Hepatocyte (in vitro differentiated cells): ENCODE measurements at places on chromosomes 4 and X. TPM values are rescaled to one million over a fixed set of nuclear protein-coding genes. Genes with fewer than 3 reads are reported as not detected.

DNA sequence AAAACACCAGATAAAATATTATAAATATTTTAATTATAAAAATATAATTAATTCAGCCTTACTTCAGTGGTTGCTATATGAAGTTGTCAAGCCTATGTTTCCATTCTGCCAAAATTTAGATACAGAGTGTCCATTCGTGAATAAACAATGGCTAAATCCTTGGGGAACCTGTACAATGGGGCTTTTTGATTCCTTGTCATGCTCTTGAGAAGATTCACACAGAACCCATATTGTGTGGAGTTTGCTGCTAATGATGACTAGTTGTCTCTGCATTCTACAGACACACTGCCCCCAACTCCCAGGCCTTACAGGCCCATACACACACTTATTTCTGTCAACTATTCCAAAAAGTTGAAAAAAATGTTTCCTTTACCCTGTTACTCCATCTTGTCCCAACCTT lies 33.4 kb upstream of the MAGEC2 start:
- DNase-seq = no peak

- DNase-seq = no peak
These were observed 100.4 kb downstream of the CBLL2 start for GRCh38 chrX:22373094-22373493.

- DNase-seq = no peak
These were observed 206.7 kb downstream of the SHROOM3 start for GRCh38 chr4:76641758-76642157.

DNA sequence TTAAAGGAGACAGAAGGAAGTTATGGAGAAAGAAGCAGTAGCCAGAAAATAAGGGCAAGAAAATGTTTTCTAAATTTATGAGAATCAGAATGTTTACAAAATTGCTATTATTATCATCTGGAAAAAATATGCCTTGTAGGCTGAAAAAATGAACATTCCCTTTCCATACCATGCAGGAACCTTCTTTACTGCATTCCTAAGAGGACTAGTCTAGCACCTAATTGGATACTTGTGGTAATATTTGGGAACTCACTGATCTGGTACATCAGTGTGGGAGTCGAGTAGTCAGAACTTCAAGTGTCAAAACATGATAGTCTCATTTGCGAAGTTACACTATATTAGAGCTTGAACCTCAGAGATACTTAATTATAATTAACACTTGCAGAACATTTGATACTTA lies 51.9 kb downstream of the TET2 start:
- no peak for DNase-seq

GRCh38 chr4:11514003-11514402 lies 85.3 kb upstream of the HS3ST1 start:
- no peak for DNase-seq

DNA sequence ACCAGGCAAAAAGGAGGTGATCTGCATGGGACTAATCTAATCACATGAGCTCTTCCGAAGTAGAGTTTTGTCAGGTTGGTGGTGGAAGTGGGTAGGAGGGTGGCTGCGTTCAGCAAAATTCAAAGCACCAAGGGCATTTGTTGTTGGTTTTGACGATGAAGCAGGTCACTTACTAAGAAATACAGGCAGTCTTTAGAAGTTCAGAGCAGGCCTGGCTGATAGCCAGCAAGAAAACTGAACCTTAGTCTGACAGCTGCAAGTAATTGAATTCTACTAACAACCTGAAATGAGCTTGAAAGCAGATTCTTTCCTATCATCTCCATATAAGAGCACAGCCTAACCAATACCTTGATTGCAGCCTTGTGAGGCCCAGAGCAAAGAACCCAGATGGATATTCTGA lies 505.8 kb downstream of the KLHL13 start:
- DNase-seq = no peak

DNA sequence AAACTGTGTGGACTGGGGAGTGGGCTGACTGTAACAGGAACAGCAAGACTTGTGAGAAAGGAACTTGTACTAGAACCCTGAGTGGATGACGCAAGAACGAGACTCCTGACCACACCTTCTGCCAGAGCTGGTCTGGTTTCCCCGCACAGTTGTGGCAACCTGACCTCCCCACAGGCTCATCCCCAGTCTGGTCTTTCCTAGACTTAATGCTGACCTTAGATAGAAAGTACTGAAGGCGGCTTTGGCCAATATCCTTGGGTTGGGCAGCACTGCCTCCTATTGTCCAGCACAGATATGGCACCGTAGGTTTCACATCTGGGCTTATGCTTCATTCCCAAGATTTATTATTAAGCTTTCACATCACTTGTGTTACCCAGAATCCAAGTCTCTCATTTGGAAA lies 137.8 kb upstream of the FRG1 start:
- no peak for DNase-seq

GRCh38 chr4:142423861-142424260 lies 422.2 kb downstream of the INPP4B start:
- DNase-seq = no peak

GRCh38 chr4:116122124-116122523 lies 963.3 kb downstream of the TRAM1L1 start:
- DNase-seq = peak; percentile 39

- no peak for DNase-seq
These were observed 1065.0 kb downstream of the NLGN4X start for GRCh38 chrX:5163663-5164062.

DNA sequence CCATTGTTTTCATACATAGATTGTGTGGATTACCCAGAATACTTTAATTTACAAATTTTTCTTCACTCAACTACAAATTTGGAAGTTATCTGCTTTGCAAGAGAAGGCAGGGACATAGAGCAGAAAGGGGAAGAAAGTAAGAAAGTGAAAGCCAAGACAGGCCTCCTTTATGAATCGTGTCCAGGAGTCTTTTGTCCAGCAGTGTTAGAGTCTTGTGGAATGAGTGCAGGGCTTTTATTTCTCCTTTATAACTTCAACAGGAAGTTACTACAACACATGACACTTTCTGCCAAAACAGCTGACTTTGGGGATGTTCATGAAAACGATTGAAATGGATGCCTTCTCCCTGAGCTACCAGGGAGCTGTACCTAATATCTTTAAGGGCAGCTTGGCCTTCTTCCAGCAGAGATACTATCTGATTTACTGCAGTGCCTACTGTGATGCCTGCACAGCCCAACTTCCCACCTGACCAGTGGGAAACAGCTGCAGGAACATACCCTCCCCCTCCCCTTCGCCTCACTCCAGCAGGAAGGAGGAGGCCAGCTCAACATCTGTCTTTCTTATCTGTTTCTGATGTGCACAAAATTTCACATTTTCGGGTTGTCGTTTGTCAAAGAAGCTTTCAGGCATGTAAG lies 557.7 kb upstream of the SLIT2 start:
- DNase-seq = no peak

GRCh38 chr4:74014332-74014731 lies 15.9 kb upstream of the CXCL5 start:
- no peak for DNase-seq

- no peak for DNase-seq
These were observed 1.8 kb downstream of the STIM2 start for GRCh38 chr4:26862381-26862915.

DNA sequence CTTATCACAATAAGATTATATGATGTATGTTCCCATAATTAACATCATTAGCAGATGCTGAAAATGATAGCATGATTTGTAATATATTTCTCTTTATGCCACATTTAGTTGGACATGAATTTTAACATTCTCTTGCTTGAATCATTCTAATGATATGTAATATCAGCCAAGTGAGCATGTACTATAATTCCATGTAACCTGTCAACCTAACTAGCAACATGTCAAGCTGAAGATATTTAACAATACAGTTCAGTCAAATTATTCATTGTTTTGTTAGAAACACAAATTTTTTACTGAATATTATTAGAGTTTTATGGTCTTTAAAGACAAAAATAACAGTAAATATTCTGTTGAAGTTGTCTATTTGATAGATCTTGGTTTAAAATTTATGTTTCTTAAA lies 920.4 kb upstream of the PCDH10 start:
- no peak for DNase-seq

- DNase-seq = peak; percentile 19
These were observed 53.7 kb upstream of the RBPJ start for GRCh38 chr4:26267087-26267486.

DNA sequence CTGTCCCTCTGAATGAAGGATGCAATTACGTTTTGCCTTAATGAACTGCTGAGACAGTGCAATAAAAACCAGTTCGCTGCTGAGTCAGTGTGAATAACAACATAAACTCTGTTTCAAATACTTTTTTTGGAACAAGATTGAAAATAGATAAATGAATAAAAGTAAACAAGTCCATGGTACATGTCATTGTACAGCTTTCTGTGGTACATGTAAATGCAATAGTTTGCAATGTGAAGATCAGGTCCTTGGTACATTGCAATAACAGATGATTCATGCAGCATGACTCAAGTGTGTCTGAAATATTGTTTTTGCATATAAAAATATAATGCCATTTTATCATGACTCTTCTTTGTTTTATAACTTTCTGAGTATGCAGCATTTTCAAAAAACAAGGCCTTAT lies 193.4 kb upstream of the PACRGL start:
- DNase-seq = no peak

The BEX2 gene
- polyA plus RNA-seq = 39.1 and 45.4 TPM in 2 replicates

The CT83 gene
- not detected in 2 replicates for polyA plus RNA-seq

The XAGE2 gene
- polyA plus RNA-seq = 5.9 and 12.7 TPM in 2 replicates

The NEUROG2 gene
- polyA plus RNA-seq = 0.39 TPM in 1 of 2 replicates, not detected in the other

The CENPVL1 gene
- polyA plus RNA-seq = 0.10 TPM in 1 of 2 replicates, not detected in the other

The STOX2 gene
- 6.3 and 9.2 TPM in 2 replicates for polyA plus RNA-seq

The HSPA4L gene
- polyA plus RNA-seq = 1.7 and 2.2 TPM in 2 replicates

The BRS3 gene
- polyA plus RNA-seq = not detected in 2 replicates

The ENAM gene
- polyA plus RNA-seq = 0.64 TPM in 1 of 2 replicates, not detected in the other
